ENCODE measurements at places on chromosomes 3 and 15. TPM values are rescaled to one million over a fixed set of nuclear protein-coding genes. Genes with fewer than 3 reads are reported as not detected.

Gene FANCD2
- polyA plus RNA-seq = 13.3 TPM

Gene IL17RD
- polyA plus RNA-seq = not detected

Gene CPNE9
- polyA plus RNA-seq = not detected

Gene UBR1
- polyA plus RNA-seq = 32.8 TPM

Gene CYP8B1
- polyA plus RNA-seq = not detected

Gene ACKR2
- polyA plus RNA-seq = 0.12 TPM

Measured in naive B cell (primary cell).